ENCODE measurements at places on chromosomes 2 and 18.

GRCh38 chr2:33014268-33014667 is 67.5 kb downstream of the LTBP1 start:
- H3K27me3 ChIP-seq = no peaks in the 10 kb centered on the region
- DNase-seq = peak; percentile 56
- H3K27ac ChIP-seq = no peak overlapping the region
- H3K36me3 ChIP-seq = no peaks in the 10 kb centered on the region
- no peak overlapping the region for H3K4me3 ChIP-seq

- H3K36me3 ChIP-seq = no peaks in the 10 kb centered on the region
- DNase-seq = no peak
- no peaks in the 10 kb centered on the region for H3K4me1 ChIP-seq
- H3K4me3 ChIP-seq = no peak overlapping the region
Measured at GRCh38 chr2:111715987-111716904, 167.7 kb downstream of the ANAPC1 start.

GRCh38 chr2:11155381-11156035 is at the start of gene SLC66A3:
Gene SLC66A3, plus strand, starts transcription at chr2:11155467. Its CDS starts 80 bp downstream, at chr2:11155547.
- peak within 1 kb of the TSS; percentile 92 for H3K27ac ChIP-seq
- DNase-seq = peak; percentile 87
- no peaks in the 10 kb centered on the region for H3K27me3 ChIP-seq
- no peaks in the 10 kb centered on the region for H3K36me3 ChIP-seq

GRCh38 chr2:187912950-187913349 is 358.7 kb upstream of the TFPI start:
- H3K27ac ChIP-seq = no peak overlapping the region
- H3K4me3 ChIP-seq = no peak overlapping the region
- H3K36me3 ChIP-seq = no peaks in the 10 kb centered on the region
- H3K4me1 ChIP-seq = no peaks in the 10 kb centered on the region
- no peaks in the 10 kb centered on the region for H3K27me3 ChIP-seq

DNA sequence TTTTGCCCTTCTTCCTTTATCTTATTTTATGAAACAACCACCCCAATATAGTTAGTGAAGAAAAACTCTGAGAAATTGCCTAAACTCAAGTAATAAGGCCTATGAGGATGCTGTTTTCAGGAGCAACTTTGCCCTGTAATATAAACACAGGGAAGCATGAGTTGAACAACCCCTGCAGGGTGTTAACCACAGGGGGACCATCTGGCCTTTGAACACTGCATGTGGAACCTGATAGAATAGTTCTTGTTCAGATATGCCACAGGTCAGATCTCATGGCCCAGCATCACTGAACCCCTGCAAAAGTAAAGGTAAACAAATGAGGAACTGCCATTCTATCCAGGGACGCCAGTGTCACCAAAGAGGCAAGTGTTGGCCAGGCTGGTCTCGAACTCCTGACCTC is 82.6 kb downstream of the MAPK4 start:
- H3K27me3 ChIP-seq = no peaks in the 10 kb centered on the region
- H3K4me3 ChIP-seq = no peak overlapping the region
- H3K4me1 ChIP-seq = peaks cover 2% of the 10 kb centered on the region
- no peaks in the 10 kb centered on the region for H3K36me3 ChIP-seq

- no peak overlapping the region for H3K27ac ChIP-seq
- H3K4me1 ChIP-seq = no peaks in the 10 kb centered on the region
- no peak overlapping the region for H3K4me3 ChIP-seq
- peak; percentile 97 for DNase-seq
- no peaks in the 10 kb centered on the region for H3K36me3 ChIP-seq
Measured at GRCh38 chr2:104388296-104388695, 465.6 kb upstream of the POU3F3 start.

DNA sequence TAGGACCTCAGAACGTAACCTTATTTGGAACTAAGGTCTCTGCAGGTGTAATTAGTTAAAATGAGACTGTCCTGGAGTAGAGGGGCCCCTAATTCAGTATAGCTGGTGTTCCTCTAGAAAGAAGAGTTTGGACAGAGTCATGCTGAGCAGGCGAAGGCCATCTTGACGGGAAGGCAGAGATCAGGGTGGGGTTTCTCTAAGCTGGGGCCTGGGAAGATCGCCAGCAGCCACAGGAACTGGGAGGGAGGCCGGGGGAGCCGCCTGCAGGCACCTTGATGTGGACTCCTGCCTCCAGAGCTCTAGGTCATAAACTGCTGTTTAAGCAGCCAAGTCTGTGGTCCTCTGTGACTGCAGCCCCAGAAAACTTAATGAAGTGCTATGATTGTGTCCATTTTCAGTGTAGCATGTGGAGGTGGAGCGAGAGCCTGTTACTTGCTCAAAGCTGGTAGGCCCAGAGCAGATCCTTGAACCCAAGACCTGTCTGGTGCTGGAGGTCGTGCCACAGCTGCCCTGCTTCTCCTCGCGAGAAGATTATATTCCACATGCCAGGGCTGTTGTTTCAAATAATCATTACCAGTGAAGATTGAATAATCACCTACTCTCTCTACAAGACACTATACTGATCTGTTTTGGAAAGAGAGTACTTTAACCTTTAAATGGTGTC is 105.7 kb downstream of the TPO start:
- H3K4me1 ChIP-seq = no peaks in the 10 kb centered on the region
- H3K27me3 ChIP-seq = no peaks in the 10 kb centered on the region
- H3K36me3 ChIP-seq = no peaks in the 10 kb centered on the region
- H3K4me3 ChIP-seq = no peak overlapping the region
- DNase-seq = no peak
- no peak overlapping the region for H3K27ac ChIP-seq

- H3K36me3 ChIP-seq = no peaks in the 10 kb centered on the region
- no peak overlapping the region for H3K27ac ChIP-seq
- no peaks in the 10 kb centered on the region for H3K27me3 ChIP-seq
- DNase-seq = no peak
- H3K4me3 ChIP-seq = no peak overlapping the region
Measured at GRCh38 chr2:162058973-162059668, 14.9 kb downstream of the DPP4 start.

GRCh38 chr2:66445925-66446871 is 11.3 kb downstream of the MEIS1 start:
- peaks cover 35% of the 10 kb centered on the region for H3K27me3 ChIP-seq
- DNase-seq = peak; percentile 80
- no peaks in the 10 kb centered on the region for H3K36me3 ChIP-seq
- H3K27ac ChIP-seq = no peak overlapping the region
- H3K4me1 ChIP-seq = no peaks in the 10 kb centered on the region
- H3K4me3 ChIP-seq = peak overlapping the region; percentile 10

- H3K27me3 ChIP-seq = no peaks in the 10 kb centered on the region
- no peak overlapping the region for H3K27ac ChIP-seq
- no peak overlapping the region for H3K4me3 ChIP-seq
- no peak for DNase-seq
Measured at GRCh38 chr18:35754464-35754863, 172.9 kb downstream of the GALNT1 start.

DNA sequence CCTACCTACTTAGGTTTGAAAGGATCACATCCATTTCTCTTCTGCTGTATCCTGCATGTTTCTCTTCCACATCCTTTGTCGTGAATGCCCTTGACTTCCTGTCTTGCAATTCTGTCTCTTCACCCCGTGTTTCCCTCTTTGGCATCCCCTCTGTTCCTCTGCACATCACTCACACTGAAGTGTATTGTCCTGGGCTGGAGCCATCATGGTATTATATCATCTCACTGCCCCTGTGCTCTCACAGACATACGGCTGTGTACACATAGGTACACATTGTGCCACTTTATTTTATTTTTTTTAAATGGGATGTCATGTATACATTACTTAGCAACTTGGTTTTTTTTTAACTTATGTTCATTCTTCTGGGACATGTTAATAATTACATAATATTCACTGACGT is 291.6 kb downstream of the ALPK2 start:
- no peaks in the 10 kb centered on the region for H3K27me3 ChIP-seq
- no peak overlapping the region for H3K4me3 ChIP-seq
- H3K36me3 ChIP-seq = no peaks in the 10 kb centered on the region
- no peak for DNase-seq

DNA sequence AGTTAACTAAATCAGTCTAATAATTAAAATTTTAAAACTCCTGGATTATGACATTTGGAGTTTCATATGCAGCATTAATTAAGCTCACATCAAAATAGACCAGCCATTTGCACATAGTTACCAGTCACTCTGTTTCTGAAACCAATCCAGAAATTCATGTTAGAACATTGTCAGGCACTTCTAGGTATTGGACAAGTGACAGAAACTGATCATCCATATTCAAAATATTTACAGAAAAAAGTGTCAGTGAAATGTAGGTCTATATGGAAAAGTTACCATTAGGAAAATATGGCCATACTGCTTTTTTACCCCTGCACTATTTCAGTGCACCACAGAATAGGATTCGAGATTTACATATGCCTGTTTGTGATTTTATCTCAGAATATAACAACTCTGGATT is 33.4 kb downstream of the UPP2 start:
- no peak overlapping the region for H3K27ac ChIP-seq
- H3K27me3 ChIP-seq = no peaks in the 10 kb centered on the region
- H3K4me1 ChIP-seq = no peaks in the 10 kb centered on the region
- DNase-seq = no peak
- no peaks in the 10 kb centered on the region for H3K36me3 ChIP-seq

DNA sequence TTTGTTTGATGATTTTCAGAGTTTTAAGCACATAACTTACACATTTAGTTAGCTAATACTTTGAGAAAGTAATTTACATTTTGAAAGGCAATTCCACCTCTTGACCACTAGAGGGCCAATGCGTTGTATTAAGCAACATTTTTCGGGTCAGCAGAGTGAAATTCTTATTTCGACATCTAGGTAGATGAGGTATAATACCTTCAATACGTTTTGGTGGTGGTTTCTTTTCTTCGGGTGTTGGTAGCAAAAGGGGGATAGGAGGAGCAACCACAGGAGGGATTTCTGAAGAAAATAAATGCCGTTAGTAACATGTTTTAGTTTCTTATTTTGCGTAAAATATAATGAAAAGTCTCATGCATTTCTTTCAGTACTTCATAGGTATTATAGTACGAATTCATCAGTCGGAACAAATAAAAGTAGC is 106.3 kb downstream of the TTN start:
- peak; percentile 29 for DNase-seq
- no peaks in the 10 kb centered on the region for H3K4me1 ChIP-seq
- no peaks in the 10 kb centered on the region for H3K27me3 ChIP-seq
- H3K36me3 ChIP-seq = no peaks in the 10 kb centered on the region
- no peak overlapping the region for H3K27ac ChIP-seq
- no peak overlapping the region for H3K4me3 ChIP-seq

- H3K27ac ChIP-seq = no peak overlapping the region
- H3K4me1 ChIP-seq = peaks cover 7% of the 10 kb centered on the region
- no peak overlapping the region for H3K4me3 ChIP-seq
Measured at GRCh38 chr18:48735681-48736255, 196.9 kb downstream of the CTIF start.

- H3K4me3 ChIP-seq = no peak overlapping the region
- no peaks in the 10 kb centered on the region for H3K36me3 ChIP-seq
- H3K4me1 ChIP-seq = no peaks in the 10 kb centered on the region
- no peaks in the 10 kb centered on the region for H3K27me3 ChIP-seq
Measured at GRCh38 chr18:22433956-22434355, 16.2 kb upstream of the CTAGE1 start.

- no peaks in the 10 kb centered on the region for H3K4me1 ChIP-seq
- H3K27ac ChIP-seq = no peak overlapping the region
- DNase-seq = peak; percentile 70
- H3K27me3 ChIP-seq = no peaks in the 10 kb centered on the region
- H3K4me3 ChIP-seq = no peak overlapping the region
- no peaks in the 10 kb centered on the region for H3K36me3 ChIP-seq
Measured at GRCh38 chr2:230160112-230160660, 59.6 kb downstream of the SP110 start.

- no peaks in the 10 kb centered on the region for H3K4me1 ChIP-seq
- no peak overlapping the region for H3K4me3 ChIP-seq
- DNase-seq = no peak
- no peaks in the 10 kb centered on the region for H3K36me3 ChIP-seq
- H3K27me3 ChIP-seq = no peaks in the 10 kb centered on the region
Measured at GRCh38 chr2:68052717-68053422, 9.9 kb downstream of the C1D start.

DNA sequence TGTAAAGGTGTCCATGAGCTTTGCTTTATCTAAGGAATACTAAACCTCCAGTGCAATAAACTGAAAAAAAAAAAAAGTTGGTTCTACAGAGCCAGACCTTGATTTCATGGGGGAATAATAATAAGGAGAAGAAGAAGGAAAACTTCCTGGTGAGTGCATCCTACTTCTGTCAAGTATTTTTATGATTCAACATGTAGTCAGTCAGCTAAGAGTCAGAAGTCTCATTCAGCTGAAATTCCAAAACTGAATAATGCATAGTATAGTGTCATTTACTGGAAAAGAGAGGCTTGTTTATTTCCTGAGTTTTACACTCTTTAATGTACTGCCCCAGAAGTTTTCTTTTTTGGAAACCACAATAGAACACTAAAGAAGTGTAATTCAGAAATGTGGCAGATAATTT is 77.8 kb upstream of the TACR1 start:
- no peaks in the 10 kb centered on the region for H3K27me3 ChIP-seq
- H3K4me1 ChIP-seq = peaks cover 10% of the 10 kb centered on the region
- H3K36me3 ChIP-seq = no peaks in the 10 kb centered on the region
- DNase-seq = no peak
- H3K27ac ChIP-seq = no peak overlapping the region

GRCh38 chr2:67465623-67466022 is 68.5 kb downstream of the ETAA1 start:
- no peak overlapping the region for H3K4me3 ChIP-seq
- H3K27ac ChIP-seq = no peak overlapping the region
- H3K4me1 ChIP-seq = no peaks in the 10 kb centered on the region

DNA sequence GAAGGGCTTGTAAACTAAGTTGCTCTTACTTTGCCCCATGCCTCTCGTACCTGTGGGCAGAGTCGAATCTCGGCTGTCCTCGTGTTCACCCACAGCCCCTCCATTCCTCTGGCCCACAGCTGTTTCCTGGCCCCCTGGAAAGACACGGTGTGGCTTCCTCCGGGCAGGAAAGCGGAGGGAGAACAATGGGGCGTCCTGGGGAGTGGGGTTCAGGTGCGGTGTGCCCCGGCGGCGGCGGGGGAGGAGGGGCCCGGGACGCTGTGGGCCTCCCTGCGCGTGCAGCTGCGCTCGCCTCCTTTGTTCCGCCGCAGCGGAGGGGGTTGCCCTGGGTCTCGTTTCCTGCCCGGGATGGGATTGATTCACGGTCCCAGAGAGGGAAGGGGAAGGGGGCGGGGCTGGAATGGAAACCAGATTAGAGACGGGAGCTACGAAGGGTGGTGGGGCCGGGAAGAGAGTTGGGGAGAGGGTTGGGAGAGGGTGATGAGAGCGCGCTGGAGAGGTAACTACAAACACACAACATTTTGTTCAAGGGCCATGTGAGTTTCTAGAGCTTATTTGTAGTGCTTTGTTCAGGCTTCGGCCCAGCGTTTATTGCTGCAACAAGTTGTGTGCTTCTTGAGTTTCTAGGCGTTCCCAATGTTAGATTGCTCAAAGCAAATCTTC is 796 bp downstream of the MYO1B start:
- H3K27ac ChIP-seq = peak overlapping the region; percentile 95
- peak; percentile 96 for DNase-seq
- peaks cover 22% of the 10 kb centered on the region for H3K4me1 ChIP-seq
- H3K36me3 ChIP-seq = no peaks in the 10 kb centered on the region
- H3K4me3 ChIP-seq = peak overlapping the region; percentile 43
- H3K27me3 ChIP-seq = no peaks in the 10 kb centered on the region

GRCh38 chr2:54644236-54644635 is 79.2 kb upstream of the EML6 start:
- H3K36me3 ChIP-seq = peaks cover 16% of the 10 kb centered on the region
- no peak for DNase-seq
- no peak overlapping the region for H3K4me3 ChIP-seq
- no peaks in the 10 kb centered on the region for H3K4me1 ChIP-seq

- H3K4me1 ChIP-seq = no peaks in the 10 kb centered on the region
- no peaks in the 10 kb centered on the region for H3K27me3 ChIP-seq
- H3K27ac ChIP-seq = no peak overlapping the region
- no peaks in the 10 kb centered on the region for H3K36me3 ChIP-seq
- H3K4me3 ChIP-seq = no peak overlapping the region
Measured at GRCh38 chr18:77108001-77108692, 24.4 kb downstream of the MBP start.

All from mesendoderm (in vitro differentiated cells).